ENCODE measurements at places on chromosomes 1 and 21.

DNA sequence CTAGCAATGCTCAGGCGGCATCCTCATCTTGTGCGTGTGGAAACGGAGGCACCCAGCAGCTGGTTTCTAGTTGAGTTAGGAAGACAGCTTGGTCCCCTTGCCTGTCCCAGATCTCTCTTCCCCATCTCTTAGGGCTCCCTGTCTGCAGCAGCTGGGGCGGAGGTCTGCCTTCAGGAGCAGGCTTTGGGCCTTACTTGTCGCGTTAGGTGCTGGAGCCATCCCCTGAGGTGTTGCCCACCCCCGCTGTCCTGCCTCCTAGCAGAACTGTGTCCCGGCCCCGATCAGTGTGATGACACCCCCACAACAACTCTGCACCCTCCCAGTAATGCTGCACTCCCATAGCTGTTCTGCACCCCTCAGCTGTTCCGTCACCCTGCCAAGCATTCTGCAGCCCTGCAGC, 40.7 kb downstream of the UMODL1 start:
- no peak for DNase-seq

DNA sequence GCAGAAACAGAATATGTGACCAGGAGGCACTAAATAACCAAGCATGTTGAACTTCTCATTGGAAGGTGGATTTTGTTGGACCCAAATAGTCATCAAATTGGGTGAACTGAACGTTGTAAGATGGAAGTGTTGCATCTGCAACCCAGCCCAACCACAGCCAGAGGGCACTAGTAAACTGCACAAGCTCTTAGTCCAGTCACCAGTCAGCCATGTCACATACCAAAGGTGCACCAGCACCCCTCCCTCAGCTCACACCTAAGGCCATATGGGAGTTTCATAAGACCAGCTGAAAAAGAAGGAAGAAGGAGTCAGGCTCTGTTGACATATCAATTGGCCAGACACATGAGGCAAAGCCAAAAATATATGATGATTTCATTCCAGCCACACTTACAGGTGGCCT, 481.7 kb upstream of the NR5A2 start:
- DNase-seq, result no peak

- no peak for DNase-seq
These were observed 6.0 kb downstream of the IFFO2 start for GRCh38 chr1:18950401-18951026.

DNA sequence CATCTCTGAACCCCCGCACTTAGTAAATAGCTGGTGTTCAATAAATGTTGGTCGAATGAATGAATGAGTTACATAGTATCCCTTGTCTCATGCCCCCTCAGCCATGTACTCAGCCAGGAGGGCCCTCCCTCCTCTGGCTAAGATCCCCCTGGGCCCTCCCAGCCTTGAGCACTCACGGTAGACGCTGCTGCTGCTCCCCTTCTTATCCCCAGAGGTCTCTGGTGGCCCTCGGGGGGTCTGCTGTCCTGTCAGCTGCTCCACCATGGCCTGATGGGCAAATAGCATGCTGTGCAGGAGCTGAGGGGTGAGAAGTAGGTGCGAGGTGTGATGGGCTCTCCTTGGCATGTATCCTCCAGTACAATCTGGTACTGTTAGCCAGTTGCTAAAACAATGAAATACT, 1.9 kb downstream of the ETV3L start:
- no peak for DNase-seq

- no peak for DNase-seq
These were observed 17.2 kb upstream of the CLIC6 start for GRCh38 chr21:34651642-34652041.

- DNase-seq, result no peak
These were observed 5.6 kb downstream of the CFAP57 start for GRCh38 chr1:43177691-43178090.

DNA sequence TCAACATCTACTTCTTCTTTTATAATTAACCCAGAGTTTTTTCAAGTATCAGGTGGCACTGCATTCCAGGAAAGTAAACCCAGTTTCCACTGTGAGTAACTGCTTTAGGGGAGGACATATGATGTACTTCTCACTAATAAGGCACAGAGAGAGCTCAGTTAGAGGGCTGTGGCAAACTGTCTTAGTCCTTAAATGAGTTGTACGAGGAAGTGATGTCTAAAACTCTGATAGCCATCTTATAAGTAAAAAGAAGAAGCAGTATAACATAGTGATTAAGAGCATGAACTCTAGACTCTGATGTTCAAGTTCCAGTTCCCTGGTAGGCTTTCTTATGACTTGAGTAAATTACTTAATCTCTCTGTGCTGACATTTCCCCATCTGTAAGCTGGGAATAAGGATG, 58.7 kb upstream of the PTGS2 start:
- DNase-seq, result no peak
